ENCODE measurements at places on chromosomes 5 and 9.

DNA sequence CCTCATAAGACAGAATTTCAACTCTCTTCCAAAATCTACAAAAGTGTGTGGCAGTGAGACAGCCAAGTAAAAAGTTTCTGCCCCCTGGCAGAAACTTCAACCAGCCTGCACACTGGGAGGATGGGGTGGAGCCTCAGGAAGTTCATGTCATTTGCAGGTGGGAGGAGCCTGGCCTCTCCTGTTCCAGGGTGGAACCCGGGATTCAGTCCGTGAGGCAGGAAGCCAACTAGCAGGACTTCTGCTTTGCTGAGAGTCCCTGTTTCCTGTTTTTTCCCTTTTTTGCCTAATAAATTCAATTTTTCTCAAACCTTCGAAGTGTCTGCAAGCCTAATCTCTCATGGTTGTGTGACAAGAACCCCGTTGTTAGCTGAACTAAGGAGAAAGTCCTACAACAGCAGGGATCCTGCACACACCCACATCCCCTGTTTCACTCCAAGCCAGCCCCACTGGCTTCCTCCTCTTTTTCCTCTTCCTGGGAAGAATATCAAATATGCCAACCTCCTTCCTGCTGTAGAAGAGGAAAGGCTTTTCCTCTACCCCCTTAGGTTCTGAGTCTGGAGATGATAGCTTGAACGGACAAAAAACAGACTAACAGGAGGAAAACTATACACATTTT is 69.3 kb downstream of the ALDH7A1 start:
- no peak for DNase-seq

- no peak for DNase-seq
Measured at GRCh38 chr5:19978476-19978875, 9.5 kb downstream of the CDH18 start.

DNA sequence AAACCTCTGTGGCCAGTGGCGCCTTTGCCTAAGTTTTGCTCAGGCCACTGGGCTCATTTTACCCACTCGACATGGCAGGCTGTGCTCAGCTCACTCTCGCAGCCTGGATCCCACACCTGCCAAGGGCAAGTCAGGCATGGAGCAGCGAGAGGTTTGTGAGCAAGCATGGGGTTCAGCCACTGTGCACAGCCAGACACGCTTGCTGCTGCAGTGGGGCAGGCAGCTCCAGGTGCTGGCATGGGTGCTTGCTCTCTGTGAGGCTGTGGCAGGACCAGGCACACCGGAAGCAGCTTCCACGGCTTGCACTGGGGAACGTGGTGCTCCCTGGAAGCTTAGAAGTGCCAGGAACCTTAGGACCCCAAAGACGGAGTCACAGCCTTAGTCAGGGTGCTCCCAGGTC is 470.1 kb downstream of the CDH9 start:
- no peak for DNase-seq

GRCh38 chr5:13553896-13554295 is 390.6 kb downstream of the DNAH5 start:
- DNase-seq: peak; percentile 19

DNA sequence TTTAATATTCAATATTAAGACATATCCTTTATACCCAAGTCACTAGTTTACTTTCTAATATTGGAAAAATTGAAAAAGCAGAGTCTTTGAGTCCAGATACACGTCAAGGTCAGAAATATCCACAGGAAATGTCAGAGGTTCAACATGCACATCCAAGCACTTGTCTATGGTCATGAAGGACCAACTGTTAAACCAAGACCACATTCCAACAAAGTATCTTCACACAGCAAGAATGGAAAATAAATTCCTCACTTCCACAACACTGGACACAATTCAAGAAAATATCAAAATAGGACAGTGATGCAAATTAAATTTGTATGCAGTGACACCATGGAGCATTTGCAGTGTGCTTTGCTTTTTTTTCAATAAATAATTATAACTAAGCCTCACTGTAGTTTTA is 142.5 kb downstream of the GABRB2 start:
- DNase-seq: no peak

- DNase-seq: no peak
Measured at GRCh38 chr5:79936002-79936645, 54.9 kb downstream of the MTX3 start.

- peak; percentile 40 for DNase-seq
Measured at GRCh38 chr9:80605129-80605528, 1033.4 kb downstream of the TLE4 start.

GRCh38 chr9:79572608-79573411 is 1.0 kb downstream of the TLE4 start:
- no peak for DNase-seq

- no peak for DNase-seq
Measured at GRCh38 chr9:130658893-130659698, 5.3 kb upstream of the PRDM12 start.

DNA sequence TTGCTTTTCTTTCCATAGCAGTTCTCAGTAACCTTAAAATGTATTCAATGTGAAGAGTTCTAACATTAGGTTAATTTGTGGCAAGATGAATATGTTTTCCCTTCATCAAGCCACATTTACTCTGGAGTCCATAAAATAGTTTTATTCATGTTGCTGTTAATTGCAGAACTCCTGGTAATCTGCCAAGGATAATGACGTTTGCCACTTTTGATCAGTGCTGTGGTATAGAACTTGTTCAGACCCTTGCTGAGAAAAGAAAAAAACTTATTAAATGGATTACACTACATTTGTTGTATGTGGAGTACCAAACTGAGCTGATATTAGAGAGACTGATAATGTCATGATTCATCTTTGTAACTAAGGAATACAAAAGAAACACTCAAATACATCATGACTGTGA is 212.4 kb upstream of the DMAC1 start:
- no peak for DNase-seq

GRCh38 chr9:88041447-88041846 is 67.1 kb upstream of the CDK20 start:
- DNase-seq: no peak

DNA sequence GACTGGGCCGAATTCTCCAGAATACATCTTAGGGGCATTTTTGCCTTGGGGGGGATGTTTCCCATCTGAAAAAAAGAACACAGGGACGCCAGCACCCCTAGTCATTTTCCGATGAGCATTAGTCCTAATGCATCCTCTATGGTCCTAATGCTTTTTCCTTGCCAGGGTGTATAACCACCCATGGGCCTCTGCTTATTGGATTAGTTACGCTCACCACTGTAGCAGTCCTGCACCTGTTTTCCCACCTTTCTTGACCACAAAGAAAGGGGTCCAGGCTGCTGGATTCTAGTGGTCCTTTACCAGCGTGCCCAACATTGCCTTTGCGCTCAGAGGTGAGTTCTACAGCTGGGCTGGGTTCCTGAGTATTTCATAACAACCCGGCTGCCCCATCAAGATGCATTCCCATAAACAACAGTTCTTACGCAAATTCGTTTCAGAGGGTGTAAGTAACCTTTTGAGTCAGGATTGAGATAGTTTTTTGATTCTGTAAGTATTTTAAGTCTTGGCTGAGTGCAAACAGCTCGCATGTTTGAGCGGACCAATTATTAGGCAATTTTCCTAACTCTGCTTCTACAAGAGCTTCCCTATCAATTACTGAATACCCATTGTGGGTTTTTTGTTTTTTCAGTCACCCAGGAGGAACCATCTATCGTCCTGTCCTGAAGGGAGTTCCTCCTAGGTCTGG is 135.1 kb downstream of the DROSHA start:
- no peak for DNase-seq

DNA sequence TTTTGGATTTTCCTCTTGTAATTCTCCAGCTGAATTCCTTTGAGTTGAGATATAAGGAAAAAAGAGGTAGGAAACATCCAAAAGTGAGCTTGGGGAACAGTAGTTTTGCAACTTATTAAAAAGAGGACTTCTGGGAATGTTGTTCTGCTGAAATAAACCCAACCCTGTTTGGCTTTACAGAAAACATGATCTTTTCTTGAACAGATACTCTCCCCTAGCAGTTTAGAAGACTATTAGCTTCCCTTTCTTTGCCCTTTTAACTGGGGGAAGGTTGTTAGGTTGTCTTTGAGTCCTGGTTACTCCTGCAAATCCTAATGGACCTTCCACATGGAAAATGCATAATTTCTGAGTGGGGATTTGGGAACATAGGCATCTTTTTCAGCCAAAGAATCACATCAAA is 168.7 kb upstream of the RPS23 start:
- no peak for DNase-seq

GRCh38 chr5:54646356-54647101 is 129.0 kb downstream of the SNX18 start:
- peak; percentile 65 for DNase-seq

- DNase-seq: no peak
Measured at GRCh38 chr9:86555661-86556060, 201.5 kb upstream of the TUT7 start.

DNA sequence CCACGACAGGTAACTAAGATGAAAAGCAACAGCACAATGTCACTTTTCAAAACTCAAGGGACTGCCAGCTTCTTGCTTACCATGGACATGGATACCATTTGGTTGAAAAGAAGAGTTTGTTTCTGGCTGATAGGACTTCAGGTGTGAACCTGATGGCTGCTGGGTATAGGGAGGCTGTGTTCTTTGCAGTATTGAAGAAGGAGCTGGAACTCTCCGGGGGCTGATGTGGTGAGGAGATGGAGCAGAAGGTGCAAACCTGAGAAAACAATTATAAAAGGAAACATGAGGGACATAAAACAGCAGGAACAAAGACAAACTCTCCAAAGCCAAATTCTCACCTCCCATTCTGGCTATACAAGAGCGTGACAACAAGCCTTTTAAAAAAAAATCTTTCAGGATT is 330.1 kb upstream of the RFX3 start:
- no peak for DNase-seq

GRCh38 chr5:154714266-154714986 is 40.8 kb upstream of the LARP1 start:
- no peak for DNase-seq

DNA sequence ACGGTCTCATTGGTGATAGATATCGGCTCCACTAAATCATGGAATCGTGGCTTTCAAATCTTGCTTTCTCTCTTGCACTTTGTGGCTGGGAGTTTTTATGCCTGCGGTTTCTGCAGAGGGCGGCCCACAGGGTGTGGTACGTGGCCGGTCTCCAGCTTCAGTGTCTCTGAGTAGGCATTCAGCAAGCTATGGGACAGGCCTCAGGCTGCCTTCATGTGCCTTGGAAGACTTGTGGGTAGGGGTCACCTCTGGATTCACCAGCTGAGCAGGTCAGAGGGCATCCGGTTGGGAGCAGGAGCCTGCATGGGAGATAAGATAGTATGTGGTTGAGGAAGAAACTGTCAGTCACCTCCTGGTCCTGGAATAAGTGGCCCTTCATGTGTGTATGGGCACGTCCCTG is 47.7 kb downstream of the AMBP start:
- DNase-seq: no peak

- no peak for DNase-seq
Measured at GRCh38 chr9:111438541-111439235, 45.5 kb downstream of the ECPAS start.

DNA sequence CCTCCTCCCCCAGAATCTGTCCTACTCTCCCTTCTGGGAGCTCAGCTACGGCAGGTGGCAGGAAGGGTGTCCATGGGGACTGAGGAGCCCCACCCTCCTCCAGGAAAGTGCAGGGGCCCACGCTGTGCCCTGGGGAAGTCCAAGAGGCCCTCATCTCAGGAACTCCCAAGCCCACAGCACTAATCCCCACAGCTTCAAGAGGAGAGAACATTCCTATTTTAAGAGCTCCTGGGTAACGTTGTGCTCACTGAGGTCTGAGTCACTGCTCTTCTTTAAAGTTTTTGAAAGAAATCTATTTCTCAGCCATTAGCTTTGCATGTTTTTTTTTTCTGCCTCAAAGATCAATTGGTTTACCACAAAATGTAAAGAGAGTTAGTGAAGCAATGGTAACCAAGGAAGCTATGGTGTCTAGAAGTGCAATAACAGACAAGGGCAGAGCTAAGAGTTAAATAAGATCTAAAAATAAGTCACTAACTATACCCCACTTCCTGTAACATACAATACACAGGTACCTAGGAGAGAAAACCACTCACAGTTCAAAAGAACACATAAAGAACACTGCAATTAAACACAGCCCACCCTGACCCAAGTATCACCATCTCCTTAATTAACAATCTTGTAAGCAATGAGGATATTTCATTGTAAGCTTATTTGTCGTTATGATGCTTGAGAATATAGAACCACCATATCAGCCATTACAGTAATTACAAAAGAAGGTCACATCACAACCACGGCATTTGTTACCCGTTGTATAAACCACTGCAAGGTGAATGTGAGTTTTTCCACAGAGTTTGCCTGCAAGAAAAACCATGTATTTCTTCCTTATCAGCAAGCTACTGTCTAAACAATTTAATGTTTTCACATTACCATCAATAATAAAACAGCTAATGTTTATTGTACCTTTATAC is 382.3 kb upstream of the SLC30A5 start:
- no peak for DNase-seq

- no peak for DNase-seq
Measured at GRCh38 chr5:159657298-159657697, 259.0 kb upstream of the ADRA1B start.

GRCh38 chr5:77518304-77518703 is 26.2 kb upstream of the WDR41 start:
- DNase-seq: peak; percentile 11

GRCh38 chr9:136965771-136966484 is 11.4 kb upstream of the PTGDS start:
- no peak for DNase-seq

- no peak for DNase-seq
Measured at GRCh38 chr5:109692852-109693251, 3.1 kb downstream of the MAN2A1 start.

DNA sequence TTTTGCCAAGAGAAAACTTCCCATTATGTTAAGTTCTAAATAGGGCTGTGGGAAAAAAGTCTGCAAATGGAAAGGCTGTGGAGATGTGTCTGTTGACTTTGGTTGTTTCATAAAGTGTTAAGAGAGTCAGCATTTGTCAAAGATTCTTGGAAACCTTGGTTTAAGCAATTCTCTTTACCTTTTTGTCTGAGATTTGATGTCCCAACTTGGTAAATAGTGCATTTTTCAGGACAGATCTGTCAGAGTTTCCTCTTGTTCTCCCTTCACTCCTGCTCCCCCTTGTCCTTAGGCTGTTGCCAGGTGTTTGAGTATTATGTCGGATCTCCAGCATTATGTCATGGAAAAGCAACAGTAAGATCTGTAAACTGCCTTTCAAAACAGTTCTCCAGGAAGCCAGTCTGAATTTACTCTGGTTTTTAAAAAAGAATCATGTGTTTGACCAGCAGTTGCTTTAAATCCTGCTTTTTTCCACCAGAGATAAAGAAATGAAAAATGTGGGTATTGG is 79.1 kb upstream of the ADAMTSL1 start:
- DNase-seq: no peak
